ENCODE measurements at places on chromosomes 2 and 18. TPM values are rescaled to one million over a fixed set of nuclear protein-coding genes. Genes with fewer than 3 reads are reported as not detected.

Gene NPPC
- 2.2 TPM for total RNA-seq

Gene GAREM1
- total RNA-seq = 5.6 TPM

Gene MAP3K19
- not detected for total RNA-seq

Gene XDH
- total RNA-seq = 0.87 TPM

Gene CNTNAP5
- total RNA-seq = 0.49 TPM

GRCh38 chr18:2411381-2411960, 159.8 kb downstream of the METTL4 start:
- H3K27ac ChIP-seq = no peak overlapping the region
- H3K4me3 ChIP-seq = no peak overlapping the region
- no peaks in the 10 kb centered on the region for H3K27me3 ChIP-seq
- H3K36me3 ChIP-seq = no peaks in the 10 kb centered on the region
- DNase-seq = no peak
- no peaks in the 10 kb centered on the region for H3K4me1 ChIP-seq

DNA sequence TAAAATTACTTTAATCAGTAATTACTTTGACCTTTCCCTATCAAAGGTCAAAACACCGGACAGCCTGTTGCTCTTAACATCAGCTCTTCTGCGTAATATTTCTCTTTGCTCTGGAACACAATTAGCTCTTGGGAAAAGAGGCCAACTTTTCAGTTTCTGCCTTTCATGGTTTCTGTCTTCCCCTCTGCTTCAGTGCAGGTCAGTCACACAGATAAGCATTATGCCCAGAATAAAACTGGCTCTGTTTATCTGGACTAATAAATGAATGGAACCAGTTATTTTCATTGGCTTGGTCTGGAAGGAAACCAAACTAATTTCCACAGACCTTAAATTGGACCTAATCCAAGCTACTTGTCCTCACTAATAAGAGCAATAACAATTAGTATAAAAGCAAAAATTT, 26.2 kb upstream of the GALNT3 start:
- H3K27ac ChIP-seq = no peak overlapping the region
- no peak for DNase-seq
- H3K27me3 ChIP-seq = no peaks in the 10 kb centered on the region
- H3K36me3 ChIP-seq = no peaks in the 10 kb centered on the region
- no peak overlapping the region for H3K4me3 ChIP-seq

DNA sequence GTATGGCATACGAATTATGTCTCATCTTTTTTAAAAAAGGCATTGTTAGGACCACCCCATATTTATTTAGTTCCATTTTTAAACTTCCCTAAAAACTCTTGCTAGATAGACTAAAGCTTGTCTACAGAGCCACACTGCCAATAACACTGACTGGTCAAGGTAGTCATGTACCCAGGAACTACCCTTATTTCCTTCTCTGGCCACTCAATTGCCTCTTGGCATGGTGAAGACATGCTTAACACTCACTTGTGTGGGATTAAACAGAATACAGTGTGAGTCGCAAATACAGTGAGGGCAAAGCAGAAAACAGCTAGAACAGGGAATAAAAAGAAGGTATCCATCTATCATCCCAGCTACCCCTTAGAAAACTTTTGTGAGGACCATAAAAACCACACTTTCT, 57.4 kb downstream of the KCNG3 start:
- no peak overlapping the region for H3K4me3 ChIP-seq
- no peak overlapping the region for H3K27ac ChIP-seq
- H3K4me1 ChIP-seq = no peaks in the 10 kb centered on the region

- peak; percentile 46 for DNase-seq
- peaks cover 24% of the 10 kb centered on the region for H3K27me3 ChIP-seq
- peaks cover 49% of the 10 kb centered on the region for H3K4me1 ChIP-seq
- H3K36me3 ChIP-seq = 0 out of 2 replicates have a peak, but pooled peaks cover under 1% of the 10 kb centered on the region
- H3K4me3 ChIP-seq = peak overlapping the region; percentile 98
Measured at GRCh38 chr2:12718015-12718671, 1.4 kb downstream of the TRIB2 start.

DNA sequence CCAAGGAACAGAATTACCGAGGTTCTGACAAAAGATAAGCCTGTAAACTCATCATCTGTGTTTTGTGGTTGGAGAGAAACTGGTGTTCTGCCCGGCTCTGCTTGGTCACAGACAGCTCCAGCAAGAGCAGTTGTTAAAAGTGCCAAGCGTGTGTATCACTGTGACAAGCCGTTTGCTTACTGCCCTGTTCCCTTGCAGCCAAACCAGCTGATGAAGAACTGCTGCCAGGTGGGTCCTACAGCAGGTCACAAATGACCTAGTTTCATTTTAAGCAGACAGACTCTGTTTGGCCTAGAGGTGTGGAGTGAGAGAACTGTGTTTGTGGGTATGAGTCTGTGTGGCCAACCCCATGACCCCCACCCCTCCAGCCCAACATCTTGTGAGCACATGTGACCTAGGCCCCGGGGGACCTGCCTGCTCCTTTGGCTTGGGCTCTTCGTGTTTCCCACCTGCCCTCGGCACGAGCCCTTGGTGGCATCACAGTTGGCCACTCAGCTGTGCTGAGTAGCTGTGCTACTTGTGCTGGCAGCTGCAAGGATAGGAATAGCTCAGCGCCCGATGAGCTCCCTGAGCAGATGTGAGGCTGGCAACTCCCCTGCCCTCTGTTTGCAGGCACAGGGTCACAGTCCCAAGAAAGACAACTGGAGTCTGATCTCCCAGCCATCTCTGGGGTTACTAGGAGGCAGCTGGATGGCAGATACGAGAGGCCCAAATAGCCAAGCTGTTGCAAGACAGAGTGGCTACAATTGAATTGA, 9.7 kb downstream of the OXER1 start:
- DNase-seq = no peak
- H3K27me3 ChIP-seq = no peaks in the 10 kb centered on the region
- no peaks in the 10 kb centered on the region for H3K36me3 ChIP-seq
- H3K27ac ChIP-seq = no peak overlapping the region

DNA sequence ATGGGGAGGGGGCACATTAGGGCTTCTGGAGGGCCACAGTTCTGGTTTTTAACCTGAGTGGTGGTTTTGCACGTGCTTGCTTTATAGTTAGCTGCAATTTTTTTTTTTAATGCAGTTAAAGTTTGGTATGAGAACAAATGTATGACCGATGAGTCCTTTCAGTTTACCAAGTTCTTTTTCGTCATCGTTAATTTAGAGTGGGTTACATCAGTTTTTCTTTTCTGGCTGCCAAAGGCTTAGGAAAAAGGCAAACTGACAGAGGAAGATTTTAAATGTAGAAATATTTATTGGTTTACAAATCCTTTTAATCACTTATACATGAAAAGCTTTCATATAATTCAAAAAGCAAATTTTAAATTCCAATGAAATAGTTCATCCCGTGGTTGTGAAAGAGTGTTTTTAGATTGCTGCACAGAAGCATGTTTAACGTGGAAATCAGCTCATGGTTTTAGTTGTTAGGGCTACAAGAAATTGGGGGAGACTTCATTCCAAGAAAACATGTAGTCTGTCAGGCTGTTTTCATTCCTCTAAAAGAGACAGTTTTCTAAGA, 82.9 kb downstream of the MSH2 start:
- H3K27ac ChIP-seq = no peak overlapping the region
- H3K4me3 ChIP-seq = no peak overlapping the region
- DNase-seq = no peak
- H3K36me3 ChIP-seq = peaks cover 29% of the 10 kb centered on the region
- no peaks in the 10 kb centered on the region for H3K27me3 ChIP-seq

DNA sequence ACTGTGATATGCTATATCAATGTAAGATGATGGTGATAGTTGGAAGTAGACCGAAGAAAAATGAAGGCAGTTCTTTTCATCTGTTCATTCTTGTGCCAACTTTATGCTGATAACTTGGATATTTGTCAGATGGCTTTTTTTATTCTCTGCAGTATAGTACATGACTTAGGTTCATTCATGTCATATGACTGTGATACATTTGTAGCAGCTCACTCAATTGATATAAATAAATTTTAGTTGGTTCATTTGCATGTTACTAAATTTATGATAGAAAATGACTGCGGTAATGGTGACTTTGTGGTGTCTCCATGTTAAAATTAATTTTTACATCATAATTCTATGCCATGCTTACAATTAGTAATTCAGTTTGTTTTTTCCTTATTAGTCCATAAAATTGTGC, 7.1 kb downstream of the UBXN2A start:
- no peaks in the 10 kb centered on the region for H3K4me1 ChIP-seq
- no peaks in the 10 kb centered on the region for H3K27me3 ChIP-seq
- DNase-seq = no peak
- no peak overlapping the region for H3K27ac ChIP-seq
- no peak overlapping the region for H3K4me3 ChIP-seq
